ENCODE measurements at places on chromosomes 12 and 14.

DNA sequence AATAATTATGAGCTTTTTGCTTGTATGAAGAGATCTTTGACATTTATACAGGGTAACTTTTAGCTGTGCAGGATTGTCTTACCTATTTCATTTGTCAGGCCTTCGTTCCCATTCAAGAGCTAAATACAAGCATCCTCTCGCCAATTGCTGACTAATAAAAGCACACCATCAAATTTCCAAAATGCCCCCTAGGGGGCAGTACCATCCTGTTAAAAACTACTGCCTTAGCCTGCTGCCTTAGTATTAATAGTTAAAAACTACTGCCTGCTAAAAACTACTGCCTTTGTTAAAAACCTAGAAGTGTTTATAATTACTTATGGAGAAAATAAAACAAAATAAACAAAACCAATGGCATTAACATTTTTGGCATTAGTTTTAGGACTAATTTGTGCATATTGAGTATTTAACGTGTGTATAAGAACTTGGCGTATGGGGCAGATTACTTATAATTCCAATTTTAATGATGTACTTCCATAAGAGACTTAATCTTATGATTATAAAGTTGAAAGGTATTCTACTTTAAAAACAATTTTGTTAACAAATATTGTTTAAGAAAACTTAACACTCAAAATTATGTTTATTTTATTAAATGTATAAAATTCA, 3.0 kb upstream of the IFI27L2 start:
- DNase-seq = peak; percentile 84

DNA sequence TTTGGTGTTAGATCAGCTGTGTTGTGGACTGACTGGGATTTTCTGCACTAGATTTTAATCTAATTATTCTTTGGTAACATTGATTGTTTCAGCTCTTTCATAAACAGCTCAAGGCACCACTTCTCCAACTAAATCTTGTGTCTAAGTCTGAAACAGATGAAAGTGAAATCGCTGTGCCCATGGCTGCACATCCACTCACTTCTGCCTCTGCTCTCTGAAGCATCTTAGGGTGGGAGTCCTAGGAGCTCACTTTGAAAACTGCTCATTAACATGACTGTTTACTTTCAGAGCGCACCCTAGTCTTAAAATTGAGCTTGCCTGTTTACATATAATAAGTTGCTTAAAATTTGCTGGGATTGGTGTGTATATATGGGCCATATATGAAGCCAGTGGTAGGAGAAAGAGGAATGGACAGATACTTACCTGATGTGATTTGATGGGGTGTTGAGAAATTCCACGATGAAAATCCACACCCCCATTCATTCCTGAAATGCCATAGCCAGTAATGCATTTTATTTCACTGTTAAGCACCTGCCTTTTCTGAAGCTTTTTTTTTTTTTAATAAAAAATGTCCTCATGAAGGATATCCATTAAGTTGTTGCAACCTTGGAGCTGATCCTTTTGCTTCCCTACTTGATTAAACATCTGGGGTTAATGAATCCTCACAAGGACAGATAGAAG, 52.8 kb downstream of the PPFIBP1 start:
- no peak for DNase-seq

GRCh38 chr14:103721334-103722120, 5.9 kb downstream of the ZFYVE21 start:
- no peak for DNase-seq

GRCh38 chr12:115155665-115156645, 472.0 kb upstream of the TBX3 start:
- DNase-seq = no peak

GRCh38 chr12:34300376-34301250, 278.3 kb downstream of the ALG10 start:
- no peak for DNase-seq

DNA sequence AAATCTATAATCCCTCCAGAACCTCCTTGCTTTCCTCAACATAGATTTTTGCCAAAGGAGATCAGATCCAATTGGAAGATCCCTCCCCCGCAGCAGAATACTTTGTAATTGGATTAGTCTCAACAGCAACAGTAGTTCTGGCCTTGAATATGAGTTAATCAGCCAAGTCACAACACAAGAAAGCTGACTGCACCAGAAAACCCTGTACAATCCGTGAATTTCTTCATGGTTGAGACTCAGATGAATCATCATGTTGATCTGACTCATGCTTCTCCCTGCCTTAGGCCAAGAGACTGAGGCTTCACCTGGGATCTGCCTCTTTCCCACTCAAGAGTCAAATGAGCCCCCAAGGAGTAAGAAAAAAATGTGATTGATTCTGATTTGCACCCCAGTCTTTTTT, 3.0 kb upstream of the METTL17 start:
- DNase-seq = no peak

DNA sequence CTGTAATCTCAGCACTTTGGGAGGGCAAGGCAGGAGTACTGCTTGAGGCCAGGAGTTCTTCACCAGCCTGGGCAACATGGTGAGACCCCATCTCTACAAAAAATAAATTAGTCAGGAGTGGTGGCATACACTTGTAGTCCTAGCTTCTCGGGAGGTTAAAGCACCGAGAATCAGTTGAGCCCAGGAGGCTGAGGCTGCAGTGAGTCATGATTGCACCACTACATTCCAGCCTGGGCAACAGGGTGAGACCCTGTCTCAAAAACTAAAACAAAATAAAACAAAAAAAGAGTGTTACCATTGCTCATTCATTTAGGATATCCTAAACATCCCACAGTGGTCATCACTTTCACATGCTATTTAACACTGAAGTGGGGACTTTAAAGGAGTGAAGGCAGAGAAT, 7.8 kb downstream of the NEK9 start:
- DNase-seq = no peak

DNA sequence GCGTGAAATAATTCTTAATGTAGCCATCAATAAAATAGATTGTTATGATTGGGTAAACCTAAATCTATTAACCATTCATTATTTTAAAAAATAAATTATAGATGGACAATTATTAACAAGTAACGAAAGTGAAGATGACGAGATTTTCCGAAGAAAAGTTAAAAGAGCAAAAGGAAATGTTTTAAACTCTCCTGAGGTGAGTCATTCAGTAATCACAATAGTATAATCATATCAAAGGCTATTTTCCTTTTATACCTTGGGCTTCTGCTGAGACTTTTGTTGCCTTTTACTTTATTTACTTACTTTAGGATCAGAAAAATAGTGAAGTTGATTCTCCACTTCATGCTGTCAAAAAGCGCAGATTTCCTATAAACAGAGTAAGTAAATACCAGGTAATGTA, 45.6 kb downstream of the FANCM start:
- DNase-seq = no peak

- no peak for DNase-seq
Measured at GRCh38 chr12:60205500-60205899, 609.7 kb downstream of the SLC16A7 start.

DNA sequence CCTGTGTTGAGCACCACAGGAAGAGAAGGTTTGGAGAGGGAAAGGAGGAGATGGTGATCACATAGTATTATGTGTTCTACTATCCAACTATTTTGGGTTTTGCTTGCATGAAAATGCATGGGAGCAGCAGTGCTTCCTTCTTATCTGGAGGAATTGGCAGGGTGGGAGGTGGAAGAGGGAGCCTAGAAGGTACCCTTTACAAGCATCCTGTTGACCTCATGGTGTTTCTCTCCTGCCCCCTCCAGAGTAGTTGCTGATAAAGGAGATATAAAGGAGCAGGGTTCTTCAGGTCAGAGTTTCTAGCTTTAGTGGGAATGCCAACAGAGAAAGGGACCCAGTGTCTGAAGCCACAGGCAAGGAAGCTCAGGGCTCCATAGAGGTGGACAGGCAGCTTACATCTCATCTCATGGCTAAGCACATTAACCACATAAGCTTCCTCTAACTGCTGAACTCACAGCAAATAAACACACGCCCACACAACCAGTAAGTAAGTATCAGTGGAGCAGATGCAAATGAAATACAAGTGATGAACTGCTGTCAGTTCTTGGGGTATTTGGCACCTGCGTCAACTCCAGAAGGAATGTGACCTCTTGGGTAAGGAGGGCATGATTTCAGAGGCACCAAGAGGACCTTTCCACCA, 174.2 kb upstream of the SLC38A2 start:
- peak; percentile 8 for DNase-seq

- peak; percentile 70 for DNase-seq
Measured at GRCh38 chr14:60753264-60754119, 18.9 kb downstream of the MNAT1 start.

DNA sequence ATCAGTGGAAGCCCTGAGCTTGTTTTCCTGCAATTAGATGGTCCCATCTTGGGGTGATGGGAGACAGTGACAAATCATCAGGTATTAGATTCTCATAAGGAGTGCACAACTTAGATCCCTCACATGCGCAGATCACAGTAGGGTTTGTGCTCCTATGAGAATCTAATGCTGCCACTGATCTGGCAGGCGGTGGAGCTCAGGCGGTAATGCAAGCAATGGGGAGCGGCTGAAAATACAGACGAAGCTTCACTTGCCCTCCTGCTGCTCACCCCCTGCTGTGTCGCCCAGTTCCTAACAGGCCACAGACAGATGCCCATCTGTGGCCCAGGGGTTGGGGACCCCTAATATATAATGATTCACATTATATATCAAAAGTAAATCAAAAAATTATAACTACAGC, 258.8 kb upstream of the USP15 start:
- DNase-seq = no peak

DNA sequence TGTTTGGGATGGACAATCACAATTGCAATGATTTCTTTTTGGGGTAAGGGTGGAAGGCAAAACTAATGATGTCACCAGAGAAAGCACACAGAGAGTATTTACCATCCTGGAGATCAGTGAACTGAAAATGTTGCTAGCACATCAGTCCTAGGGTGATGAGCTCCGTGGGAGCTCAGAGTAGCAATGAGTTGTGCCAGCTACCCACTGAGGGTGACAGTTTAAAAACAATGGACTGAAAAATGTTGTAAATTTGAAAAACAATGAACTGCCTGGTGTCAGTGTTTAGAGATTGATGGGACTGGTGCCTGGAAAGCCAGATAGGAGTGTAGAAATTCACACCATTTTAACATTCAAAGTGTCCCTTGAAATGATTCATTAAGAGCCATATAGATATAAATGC, 198.5 kb downstream of the ATP23 start:
- no peak for DNase-seq

DNA sequence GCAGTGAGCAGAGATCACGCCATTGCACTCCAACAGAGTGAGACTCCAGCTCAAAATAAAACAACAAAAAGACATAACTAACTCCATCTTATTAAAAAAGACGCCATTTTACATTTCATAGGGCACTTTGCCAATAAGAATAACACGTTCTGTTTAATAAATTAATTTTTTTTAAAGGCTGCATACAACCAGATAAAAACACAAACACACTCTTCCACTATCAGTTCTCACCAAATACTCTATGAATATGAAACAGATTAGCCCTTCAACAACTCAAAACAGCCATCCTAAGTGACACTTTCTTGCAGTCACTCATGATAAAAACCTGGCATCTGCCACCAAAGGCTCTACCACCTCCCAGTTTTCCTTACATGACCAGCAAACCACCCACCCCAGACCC, 16.1 kb downstream of the AICDA start:
- DNase-seq = no peak

- no peak for DNase-seq
Measured at GRCh38 chr12:94192506-94192905, 44.1 kb downstream of the PLXNC1 start.

DNA sequence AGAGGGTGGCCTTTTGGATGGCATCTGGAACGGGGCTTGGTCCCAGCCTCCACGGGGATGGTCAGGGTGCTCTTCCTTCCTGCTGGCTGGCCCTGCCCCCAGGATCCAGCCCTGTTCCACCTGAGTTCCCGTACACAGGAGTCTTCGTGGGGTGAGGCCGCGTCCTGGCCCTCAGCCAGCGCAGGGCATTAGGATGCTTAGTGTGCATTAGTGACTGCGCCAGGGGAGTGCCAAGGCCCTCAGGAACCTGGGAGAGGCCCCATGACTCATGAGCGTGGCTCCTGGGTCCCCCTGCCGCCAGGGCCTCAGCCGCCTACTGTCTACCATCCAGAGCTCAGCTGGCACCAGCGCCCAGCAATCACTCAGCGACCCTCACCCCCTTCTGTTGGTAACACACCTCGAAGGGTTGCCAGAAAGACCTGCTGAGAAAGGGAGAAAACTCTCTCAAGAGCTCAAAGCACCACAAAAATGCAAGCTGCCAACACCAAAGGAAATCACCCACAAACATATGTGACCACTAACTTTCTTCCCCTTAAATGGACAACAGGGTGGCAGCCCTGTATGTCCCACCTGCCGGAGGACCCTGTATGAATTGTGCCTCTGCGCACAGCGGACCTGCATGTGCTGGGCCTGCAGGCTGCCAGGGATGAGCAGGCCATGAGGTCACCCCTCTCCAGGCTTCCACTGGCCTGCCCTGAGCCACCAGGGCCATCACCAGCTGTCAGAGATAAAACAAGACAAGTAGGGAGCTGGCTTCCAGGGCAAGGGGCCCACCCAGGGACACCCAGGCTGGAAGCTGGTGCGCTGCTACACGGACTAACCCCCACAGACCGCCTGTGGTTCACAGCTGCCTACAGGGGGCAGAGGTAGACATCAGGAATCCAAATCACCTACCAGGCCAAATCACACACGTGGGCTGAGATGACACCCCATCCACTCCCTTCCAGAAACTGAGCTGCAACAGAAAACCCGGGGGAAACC, 28.7 kb downstream of the CCDC85C start:
- no peak for DNase-seq
